Esophagus squamous epithelium (tissue), 5 donors: ENCODE measurements at places on chromosomes 16 and 17.

DNA sequence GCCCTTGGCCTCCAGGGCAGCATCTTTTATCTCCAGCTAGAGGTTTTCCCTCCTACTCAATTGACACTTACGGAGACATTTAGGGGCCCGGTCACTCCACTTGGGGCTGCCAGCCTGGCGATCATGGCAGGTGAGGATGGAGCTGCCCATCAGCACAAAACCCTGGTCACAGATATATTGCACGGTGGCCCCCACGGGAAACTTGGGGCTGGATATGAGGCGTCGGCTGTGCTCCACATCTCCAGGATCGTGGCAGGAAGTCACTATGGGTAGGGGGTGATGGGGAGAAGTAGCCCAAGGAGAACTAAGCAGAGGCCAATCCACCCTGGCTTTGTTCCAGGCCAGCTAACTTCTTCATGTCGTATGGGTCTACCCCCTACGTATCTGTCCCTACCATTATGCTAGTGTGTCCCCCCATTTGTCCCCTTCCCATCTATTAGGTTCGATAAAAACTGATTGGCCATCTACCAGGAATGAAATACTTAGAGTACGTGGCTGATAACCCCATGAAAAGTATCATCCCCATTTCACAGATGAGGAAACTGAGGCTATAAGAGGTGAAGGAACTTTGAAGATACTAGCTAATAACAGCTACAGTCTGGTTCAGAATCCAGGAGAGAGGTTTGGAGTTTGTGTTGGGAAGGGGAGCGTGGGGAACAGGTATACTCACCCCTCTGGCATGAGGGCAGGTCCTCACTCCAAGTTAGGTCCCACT lies 6.1 kb upstream of the PHF12 start:
- DNase-seq, result no peak

DNA sequence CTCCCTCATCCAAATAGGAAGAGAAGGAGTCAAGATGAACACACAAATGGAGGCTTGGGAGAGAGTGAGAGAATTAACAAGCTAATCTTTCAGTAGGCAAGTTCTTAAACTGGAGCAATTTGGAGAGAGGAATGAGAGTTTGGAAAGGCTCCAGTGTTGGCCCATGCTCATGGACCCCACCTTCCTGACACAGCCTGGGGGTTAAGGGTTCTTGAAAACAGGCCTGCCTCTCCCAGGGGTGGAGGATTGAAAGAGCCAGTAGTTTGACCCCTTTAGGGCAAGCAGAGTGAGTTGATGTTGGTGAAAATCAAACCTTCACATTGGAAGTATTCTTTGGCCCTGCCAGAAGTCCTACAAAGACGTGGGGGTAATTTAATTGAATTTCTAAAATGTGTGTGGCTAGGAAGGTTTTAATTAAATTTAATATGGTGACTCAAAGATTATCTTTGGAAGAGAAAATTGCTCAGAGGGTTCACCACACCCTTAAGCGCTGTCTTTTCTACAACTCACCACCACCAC lies 5.8 kb downstream of the HOXB3 start:
- DNase-seq, result no peak

GRCh38 chr16:74046524-74046923 lies 250.1 kb upstream of the PSMD7 start:
- no peak for DNase-seq

DNA sequence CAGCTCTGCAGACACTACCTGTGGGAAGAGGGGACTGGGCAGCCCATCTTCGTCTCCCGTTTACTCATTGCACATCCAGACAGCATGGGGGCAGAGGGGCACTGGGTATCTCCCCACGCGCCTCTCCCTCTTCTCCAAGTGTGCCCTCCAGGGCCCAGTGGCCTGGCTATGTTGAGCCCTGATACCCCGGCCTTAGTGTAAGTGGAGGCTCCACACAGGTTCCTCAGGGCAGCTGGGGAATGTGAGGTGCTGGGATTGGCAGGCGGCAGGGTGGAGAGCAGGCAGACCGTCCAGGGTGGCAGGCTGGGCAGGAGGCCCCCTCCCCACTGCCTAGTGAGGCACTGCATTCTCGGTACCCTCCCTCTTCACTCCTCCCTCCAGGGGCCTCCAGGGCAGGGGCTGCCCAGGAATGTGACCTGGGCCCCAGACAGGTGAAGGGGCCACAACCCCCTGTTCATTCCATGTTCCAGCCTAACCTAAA lies 13.2 kb upstream of the NAGLU start:
- no peak for DNase-seq

DNA sequence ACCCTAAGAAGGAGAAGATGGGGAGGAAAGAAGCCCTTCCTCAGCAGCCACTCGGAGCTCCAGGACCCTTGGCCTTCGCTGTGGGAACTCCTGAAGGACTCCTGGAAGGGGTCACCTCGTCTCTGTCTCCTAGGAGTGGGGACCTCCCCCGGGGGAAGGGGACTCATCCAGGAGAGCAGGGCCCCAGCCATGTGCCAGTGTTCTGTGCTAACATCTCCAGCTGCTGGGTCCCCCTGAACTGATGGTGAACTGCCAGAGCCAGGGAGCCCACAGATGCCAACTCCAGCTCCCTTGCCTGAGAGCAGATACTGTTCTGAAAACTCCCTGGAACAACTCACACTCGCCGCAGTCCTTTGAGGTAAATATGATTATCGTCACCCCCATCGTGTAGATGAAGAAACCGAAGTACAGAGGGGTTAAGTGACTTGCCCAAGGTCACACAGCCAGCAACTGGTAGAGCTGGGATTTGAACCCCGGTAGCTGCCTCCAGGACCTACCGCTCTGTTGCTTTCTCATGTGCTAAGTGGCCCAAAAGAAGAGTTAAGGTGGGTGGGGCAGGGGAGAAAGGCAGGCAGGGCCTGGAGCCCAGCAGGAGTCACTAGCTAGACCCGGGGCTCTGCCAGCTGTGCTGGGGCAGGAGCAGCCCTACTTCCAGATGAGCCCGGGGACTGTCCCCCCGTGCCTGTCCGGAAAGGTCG lies 10.5 kb downstream of the TIMM22 start:
- no peak for DNase-seq

DNA sequence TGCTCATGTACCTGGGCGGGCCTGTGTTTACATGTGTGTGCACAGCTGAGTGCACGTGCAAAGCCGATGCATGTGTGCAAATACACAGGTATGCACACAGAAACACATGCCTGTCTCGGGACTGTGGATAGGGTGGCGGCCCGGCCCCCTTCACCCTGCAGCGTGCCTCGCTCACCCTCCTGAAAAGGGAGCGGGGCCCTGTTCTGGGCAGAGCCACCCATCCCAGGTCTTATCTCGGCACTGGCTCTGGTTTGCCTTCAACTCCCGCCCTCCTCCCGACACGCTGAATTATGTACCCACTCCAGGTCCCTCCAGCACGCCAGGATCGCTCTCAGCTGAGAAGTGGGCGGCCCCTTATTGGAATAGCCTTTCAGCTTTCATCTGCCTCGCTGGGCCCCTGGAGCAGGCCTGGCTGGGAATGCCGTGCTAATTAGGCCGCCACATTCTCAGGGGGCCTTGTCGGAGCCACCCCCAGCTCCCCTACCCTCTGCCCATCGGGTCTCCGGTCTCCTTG lies 77.8 kb downstream of the RTN4RL1 start:
- no peak for DNase-seq

GRCh38 chr17:5541610-5542202 lies 42.6 kb downstream of the NLRP1 start:
- no peak for DNase-seq

DNA sequence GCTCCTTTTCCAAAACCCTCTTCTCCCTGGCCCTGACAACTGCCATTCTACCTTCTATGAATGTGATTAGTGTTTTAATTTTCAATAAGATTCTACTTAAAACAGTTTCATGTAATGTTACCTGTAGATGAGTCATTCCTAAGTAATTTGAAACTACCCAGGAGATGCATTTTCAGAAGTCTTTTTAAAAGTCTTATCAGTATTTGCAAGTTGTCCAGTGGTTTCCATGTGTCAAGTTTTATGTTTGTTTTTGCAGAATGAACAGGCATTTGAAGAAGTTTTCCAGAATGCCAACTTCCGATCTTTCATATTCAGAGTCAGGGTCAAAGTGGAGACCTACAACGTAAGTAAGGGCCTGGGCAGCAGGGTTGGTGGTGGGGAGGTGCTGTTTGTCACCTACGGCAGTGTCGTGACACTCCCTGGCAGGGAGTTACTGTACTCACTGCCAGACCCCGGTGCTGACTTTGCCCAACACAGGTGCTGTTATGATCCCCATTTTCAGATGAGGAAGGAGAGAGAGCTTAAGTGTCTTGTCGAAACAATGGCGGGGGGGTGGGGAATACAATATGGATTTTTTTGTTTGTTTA lies 65.0 kb downstream of the RPA1 start:
- no peak for DNase-seq

GRCh38 chr16:74169687-74170376 lies 126.8 kb upstream of the PSMD7 start:
- DNase-seq, result no peak

GRCh38 chr17:73103641-73104335 lies 11.3 kb upstream of the SLC39A11 start:
- DNase-seq, result no peak

- DNase-seq, result no peak
These were observed 17.9 kb downstream of the SEC14L5 start for GRCh38 chr16:4976079-4976478.

- no peak for DNase-seq
These were observed 8.3 kb downstream of the WFDC1 start for GRCh38 chr16:84303023-84303422.

DNA sequence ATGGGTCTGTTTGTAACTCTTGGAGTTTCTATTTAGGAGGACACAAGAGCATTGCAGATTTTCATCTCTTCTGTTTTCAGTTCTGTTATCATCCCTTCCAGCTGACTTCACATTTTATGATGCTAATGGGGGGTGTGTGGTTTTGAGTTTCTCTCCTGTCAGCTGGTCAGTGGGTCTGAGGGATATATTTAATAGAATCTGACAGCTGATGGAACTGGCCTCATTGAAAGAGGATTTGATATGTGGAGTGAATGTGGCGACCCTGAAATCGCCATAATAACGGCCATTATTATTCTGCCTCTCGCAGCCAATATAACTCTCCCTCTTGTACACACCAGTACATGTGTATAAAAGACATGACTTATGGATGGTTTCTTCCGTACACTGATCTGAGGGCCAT lies 128.1 kb downstream of the SALL1 start:
- no peak for DNase-seq

GRCh38 chr17:36723459-36724025 lies 122.2 kb downstream of the MRM1 start:
- no peak for DNase-seq

DNA sequence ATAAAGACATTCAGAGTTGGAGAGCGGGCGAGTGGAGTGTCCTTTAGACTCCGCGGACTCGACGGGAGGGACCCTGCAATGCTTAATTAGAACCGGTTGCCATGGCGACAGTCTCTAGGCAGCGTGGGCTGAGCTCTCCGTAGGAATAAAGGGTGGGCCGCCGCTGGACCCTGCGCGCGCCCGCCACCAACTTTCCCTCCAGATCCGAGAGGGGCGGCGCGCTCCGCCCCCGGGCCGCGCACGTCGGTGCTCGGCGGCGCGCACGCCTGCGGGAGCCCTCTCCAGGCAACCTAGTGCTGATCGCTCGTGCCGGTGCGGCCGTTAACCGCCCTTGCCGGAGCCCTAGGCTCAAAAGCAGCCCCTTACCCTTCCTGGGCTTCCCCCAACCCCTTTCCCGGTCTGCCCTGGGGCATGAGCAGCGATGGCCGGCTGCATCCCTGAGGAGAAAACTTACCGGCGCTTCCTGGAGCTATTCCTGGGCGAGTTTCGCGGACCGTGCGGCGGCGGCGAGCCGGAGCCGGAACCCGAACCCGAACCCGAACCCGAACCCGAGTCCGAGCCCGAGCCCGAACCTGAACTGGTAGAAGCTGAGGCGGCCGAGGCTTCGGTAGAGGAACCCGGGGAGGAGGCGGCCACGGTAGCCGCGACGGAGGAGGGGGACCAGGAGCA lies at the start of gene PPM1E:
Gene PPM1E (plus strand): TSS at position 278 of the 669 bp plus-strand sequence.
- DNase-seq, result no peak

DNA sequence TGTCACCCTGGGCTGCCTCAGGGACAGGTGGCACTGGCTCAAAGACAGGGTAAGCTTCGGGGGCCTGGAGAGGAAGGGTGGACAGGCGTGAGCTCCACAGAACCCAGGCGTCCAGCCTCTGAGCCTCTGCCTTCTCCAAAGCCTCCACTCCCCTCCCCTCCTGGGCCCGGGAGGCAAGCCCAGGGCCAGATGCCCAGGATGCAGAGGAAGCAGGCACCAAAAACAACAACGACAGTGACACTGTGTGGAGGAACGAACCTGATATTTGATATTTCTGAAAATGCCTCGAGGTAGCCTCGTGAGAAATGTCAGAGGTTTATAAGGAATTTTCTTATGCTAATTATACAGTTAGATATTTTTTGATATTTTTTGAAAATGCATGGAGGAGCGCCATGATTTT lies 6.0 kb downstream of the BCL7C start:
- DNase-seq, result no peak

GRCh38 chr17:82388223-82388921 lies 16.8 kb downstream of the UTS2R start:
- DNase-seq, result no peak

DNA sequence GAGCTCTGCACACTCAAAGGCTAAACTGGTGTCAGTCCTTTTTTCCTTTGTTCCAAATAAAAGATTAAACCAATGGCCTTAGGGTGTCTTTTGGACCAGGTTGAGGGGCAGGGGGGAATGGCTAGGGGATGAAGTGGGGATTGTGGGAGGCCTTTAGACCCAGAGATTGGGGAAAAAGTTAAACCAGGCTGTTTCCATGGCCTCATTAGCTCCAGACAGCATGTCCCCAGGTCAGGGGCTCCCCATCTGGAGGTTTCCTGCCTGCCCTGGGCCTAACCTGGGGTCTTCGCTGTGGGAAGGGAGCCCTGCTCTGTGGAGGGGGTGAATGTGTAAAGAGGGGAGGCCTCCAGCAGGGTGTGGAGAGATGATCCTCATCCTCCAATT lies 10.3 kb downstream of the FKBP10 start:
- no peak for DNase-seq

DNA sequence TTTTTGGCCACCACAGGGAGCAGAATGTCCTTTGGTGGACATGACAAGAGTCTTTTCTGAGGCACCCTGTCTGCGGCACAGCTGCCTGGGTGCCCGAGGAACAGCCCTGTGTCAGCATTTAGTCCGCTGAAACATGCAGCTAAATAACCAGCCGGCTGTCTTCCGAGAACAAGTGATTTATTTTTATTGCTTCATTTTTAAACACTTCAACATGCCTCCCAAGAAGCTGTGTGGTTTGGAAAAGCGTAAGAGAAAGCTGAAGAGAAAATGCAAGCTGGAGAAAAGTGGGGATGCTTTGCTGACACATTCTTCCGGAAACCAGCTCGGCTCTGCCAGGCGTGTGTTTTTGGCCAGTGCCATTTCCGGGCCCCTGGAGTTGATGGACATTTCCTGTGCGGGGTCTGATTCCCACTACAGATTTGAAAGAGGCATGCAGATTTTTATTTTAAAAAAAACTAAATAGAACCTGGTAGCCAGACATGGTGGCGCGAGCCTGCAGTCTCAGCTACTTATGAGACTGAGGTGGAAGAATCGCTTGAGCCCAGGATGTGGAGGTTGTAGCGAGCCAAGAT lies 94.7 kb downstream of the SEC14L1 start:
- no peak for DNase-seq
